Stimulated activated CD4-positive, alpha-beta T cell treated with anti-CD3 and anti-CD28 coated beads, Interleukin-2, amount 100 ng/mL, for 24 hours (primary cell): ENCODE measurements at places on chromosomes 7 and 10.

- no peak for DNase-seq
Observed at GRCh38 chr10:105974803-105975456, 1189.6 kb downstream of the SORCS1 start.

GRCh38 chr7:21131897-21132296 is 296.0 kb upstream of the SP4 start:
- no peak for DNase-seq

DNA sequence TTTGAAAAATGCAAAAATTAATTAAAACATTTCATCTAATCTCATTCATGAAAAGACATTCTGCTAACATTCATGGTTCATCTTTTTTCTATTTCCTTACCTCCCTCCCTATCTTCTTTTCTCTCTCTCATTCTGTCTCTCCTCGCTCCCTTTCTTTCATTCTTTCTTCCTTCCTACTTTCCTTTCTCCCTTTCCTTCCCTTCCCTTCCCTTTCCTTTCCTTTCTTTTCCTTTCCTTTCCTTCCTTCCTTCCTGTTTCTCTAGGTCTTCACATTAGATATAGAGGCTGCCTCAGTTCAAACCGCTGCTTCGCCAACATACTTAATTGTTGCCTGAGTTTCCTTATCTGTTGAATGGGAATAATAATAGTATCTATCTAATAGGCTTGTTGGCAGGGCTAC is 21.9 kb downstream of the SFRP4 start:
- DNase-seq, result no peak

- DNase-seq, result no peak
Observed at GRCh38 chr10:71797533-71798307, 24.4 kb upstream of the VSIR start.

DNA sequence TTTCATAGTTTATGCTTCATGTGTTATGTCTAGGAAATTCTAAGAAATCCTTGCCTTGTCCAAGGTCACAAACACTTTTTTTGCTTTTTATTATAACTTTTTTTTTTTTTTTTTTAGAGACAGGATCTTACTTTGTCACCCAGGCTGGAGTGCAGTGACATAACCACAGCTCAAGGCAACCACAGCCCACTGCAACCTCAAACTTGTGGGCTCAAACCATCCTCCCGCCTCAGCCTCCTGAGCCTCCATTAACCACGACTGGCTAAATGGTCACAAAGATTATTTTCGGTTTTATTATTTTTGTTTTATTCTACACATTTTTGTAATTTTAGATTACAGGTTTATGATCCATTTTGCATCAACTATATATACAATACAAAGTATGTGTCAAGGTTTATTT is 7.1 kb upstream of the FAM204A start:
- no peak for DNase-seq

DNA sequence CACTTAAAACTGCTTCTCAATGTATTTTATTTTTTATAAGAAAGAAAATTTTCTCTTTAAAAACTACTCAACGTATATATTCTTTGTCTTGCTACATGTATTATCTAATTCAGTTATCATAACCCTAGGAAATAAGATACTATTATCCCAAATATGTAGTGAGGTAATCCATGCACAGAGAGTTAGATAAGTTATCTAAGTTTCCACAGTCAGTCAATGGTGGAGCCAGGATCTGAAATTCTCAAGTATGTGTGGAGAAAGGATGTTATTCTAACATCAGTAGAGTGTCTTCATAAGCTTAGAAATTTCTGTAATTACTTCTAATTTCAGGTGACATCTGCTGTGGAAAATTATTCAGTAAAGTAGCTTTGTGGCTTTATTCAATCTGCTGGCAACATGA is 239.9 kb downstream of the CSTF2T start:
- DNase-seq, result no peak

DNA sequence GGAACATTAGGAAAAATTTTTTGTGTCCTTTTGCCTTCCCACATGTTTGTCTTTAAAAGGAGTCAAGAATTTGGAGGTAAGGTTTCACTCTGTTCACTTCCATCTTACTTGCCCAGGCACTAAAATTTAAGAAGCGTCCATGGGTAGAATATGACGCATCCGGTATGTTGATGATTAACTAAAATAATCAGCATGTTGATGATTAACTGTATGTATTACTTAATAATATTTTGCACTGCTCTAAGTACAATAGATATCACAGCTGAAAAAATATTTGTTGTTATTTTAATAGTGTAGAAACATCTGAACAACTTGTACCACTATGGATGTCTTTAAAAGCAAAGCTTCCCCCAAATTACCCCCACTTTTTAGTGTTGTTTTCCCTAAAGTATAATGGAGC is 11.5 kb downstream of the ANKRD22 start:
- DNase-seq, result no peak

DNA sequence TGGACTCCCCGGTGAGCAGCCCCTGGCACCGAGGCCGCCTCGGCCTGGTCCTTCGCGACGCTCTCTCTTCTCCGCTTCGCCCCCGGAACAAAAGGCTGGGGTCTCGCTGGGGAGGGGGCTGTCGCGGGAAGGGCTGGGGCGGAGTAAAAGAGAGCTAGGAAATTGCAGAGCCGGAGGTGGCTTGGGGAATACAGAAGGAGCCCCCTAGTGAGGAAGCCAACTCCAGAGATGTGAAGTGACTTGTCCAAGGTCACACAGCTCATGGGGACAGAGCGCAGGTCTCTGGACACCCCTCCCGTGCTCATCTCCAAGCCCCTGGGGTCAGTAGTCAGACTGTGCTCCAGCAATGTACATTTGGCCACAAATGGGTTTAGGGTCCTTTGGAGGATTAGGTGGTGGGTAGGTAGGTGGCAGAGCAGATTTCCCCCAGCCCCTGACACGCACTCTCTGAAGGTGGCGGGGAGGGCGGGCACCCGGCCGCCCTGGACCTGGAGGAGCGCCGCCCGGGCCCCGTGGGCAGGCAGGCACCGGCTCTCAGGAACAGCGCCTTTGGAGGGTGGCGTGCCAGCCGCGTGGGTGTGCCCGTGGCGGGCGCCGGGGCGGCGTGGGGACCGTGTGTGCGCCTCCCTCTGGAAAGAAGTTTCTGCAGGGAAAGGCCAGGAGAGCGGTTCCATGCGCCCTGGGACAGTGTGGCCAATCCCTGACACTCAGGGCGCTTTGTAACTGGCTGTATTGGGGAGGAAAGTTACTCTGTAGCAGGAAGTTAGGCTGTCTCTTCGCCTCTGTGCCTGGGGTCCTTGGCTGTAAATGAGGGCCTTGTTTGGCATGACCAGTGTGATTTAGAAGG is 910 bp downstream of the WIPF3 start:
- no peak for DNase-seq

DNA sequence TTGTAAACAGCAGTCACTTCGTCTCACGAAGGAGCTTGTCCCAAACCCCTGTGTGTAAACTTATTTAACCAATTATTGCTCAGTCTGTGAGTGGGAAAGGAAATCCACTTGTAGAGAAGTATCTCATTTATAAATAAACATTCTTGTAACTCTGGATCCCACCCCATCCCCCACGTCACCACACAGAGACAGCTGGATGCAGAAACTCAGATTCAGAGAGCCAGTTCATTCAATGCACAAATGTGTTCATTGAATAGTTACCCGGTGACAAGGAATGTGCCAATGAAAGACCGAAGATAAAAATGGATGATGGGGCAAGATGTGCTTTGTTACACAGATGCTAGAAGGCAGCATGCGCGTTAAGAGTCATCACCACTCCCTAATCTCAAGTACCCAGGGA is 8.3 kb upstream of the OCM start:
- no peak for DNase-seq

GRCh38 chr10:8336629-8337331 is 282.3 kb downstream of the GATA3 start:
- no peak for DNase-seq

GRCh38 chr7:17242504-17242903 is 55.9 kb upstream of the AHR start:
- no peak for DNase-seq

- no peak for DNase-seq
Observed at GRCh38 chr7:30865821-30866220, 45.8 kb upstream of the AQP1 start.

DNA sequence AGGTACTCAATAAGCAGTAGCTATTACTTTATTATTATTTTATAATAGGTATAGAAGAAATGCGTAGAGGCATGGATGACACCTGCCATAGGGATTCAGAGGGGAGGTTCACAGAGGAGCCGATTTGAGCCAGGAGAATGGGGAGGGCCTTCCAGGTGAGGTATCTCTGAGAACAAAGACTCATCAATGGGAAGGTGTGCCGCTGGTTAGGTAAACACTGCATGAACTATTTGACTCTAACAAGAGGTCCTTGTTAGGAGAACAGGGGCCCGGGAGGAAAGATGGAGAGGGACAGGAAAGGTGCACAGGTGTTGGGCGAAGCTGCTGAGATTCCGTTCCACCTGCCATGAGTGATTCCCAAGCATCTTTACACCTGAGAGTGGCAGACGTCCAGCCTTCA is 41.8 kb upstream of the TMEM273 start:
- no peak for DNase-seq

DNA sequence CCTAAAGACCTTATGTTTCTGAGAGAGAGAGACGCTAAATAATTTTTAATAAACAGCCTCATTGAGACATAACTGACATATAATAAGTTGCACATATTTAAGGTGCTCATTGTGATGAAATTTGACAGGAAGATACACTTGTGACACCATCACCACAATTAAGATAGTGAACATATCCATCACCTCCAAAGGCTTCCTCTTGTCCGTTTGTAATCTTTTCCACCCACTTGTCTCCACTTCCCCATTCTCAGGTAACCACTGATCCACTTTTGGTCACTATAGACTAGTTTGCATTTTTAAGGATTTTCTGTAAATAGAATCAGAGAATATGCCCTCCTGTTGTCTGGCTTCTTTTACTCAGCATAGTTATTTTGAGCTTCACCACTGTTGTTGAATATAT is 195.1 kb upstream of the WDR11 start:
- no peak for DNase-seq

GRCh38 chr7:55185321-55185802 is 166.5 kb downstream of the EGFR start:
- DNase-seq, result no peak

- DNase-seq, result peak; percentile 72
Observed at GRCh38 chr10:71727105-71727737, 7.6 kb upstream of the C10orf105 start.

DNA sequence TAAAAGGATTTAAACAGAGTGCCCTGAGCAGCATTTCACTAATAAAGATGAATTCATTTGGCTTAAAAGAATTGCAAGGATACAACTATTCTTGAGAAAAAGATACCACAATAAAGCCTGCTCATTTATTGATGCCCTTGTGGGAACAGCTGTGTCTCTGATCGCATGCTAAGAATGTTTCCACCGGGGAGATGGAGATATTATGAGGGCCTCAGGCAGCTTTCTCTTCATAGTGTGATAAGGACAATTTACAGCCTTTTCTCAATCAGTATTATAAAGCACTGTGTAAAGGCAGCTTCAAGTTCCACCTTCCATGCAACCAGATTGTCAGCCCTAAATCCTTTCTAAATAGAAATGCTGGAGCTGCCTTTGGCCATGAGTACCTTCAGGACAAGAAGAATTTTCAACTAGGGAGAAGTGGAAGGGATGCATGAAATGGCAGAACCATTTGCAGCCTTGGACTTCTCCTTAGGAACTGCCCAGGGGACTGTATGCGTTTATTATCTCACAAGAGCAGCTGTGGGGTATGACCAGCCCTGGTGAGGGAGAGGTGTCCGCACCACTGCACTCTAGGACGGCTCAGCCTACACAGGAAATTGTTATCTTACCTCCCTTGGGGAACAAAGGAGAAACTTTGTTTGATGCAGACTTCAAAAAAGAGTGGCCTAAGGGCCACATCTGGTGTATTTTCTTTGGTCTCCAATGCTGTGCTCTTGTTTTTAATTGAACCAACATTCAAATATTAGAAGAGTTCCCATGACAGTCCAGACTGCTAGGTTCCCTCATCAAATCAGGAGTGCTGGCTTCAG is 116.9 kb upstream of the PCGF5 start:
- no peak for DNase-seq

GRCh38 chr10:87931836-87932230 is 68.4 kb downstream of the PTEN start:
- no peak for DNase-seq

DNA sequence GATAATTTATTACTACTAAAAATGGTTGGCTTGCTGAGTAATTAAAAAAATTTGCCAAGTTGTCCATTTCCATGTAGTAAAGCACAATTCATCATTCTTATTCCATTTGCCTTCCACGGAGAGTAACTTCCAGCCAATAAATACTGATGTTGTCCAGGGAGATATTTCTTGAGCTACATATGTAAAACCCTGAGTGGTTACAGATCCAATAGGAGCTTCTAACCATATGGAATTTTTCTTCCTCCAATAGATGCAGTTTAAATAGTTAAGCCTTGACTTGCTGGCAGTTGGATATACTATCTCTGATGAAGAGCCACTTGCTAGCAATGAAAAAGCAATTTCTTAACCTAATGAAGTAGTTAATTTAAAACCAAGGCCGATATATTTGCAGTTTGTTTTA is 271.1 kb downstream of the PLXDC2 start:
- no peak for DNase-seq

- no peak for DNase-seq
Observed at GRCh38 chr10:60862517-60862916, 81.5 kb downstream of the RHOBTB1 start.

DNA sequence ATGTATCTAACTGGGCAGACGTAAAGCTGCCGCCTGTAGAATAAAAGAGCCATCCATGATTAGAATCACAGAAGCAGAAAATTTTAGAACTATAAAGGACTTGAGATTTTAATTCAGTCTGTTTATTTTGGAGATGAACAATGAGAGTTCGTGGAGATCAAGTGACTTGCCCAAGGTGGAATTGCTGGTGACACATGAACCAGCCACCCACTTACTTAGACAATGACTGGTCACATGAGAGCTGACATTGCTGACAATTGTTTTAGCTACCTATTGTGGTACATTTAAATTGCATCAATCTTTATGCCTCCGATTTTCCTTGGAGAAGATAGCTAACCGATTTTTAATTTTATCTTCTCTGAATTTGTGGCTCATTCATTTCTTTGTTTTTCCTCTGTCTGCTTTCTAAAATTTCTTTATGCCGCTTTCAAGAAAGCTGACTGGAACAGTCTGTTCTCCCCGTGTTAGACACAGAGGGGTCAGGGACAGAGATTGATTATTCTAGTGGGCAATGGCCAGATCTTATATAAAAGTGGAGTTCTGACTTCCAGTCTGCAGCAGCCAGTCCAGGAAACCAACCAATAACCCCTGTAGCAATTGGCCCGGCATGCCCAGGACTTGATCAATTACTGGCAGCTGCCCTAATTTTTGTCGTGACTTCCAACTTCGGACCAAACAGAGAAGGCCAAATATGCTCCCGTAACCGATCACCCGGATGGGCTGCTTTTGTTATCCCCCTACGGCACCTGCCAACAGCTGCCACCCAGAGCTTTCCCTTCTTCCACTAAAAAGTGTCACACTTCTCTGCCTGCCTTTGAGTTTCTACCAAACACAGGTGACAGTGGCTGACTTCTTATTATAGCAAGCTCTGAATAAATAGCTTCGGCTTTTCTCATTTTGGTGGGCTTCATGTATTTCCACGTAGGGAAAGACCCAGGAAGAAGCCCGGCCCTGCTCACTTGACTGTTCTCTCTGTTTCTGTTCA is 241.6 kb downstream of the CAMK1D start:
- no peak for DNase-seq

- DNase-seq, result no peak
Observed at GRCh38 chr10:130459011-130459410, 322.8 kb downstream of the GLRX3 start.

- no peak for DNase-seq
Observed at GRCh38 chr10:71161425-71161824, 50.9 kb upstream of the UNC5B start.

GRCh38 chr10:20890009-20890408 is 7.1 kb downstream of the NEBL start:
- no peak for DNase-seq

- DNase-seq, result no peak
Observed at GRCh38 chr10:89001024-89001728, 10.6 kb downstream of the FAS start.
